HFFc6 (cell line): ENCODE measurements at places on chromosomes 11 and 22. TPM values are rescaled to one million over a fixed set of nuclear protein-coding genes. Genes with fewer than 3 reads are reported as not detected.

The LUZP2 gene
- not detected in 2 replicates for total RNA-seq

- H3K4me3 ChIP-seq = peak overlapping the region; percentile 41
- peaks cover 29% of the 10 kb centered on the region for H3K27me3 ChIP-seq
- peak; percentile 55 for DNase-seq
- H3K4me1 ChIP-seq = peaks cover 22% of the 10 kb centered on the region
Measured at GRCh38 chr22:45064313-45065278, 54.8 kb upstream of the PHF21B start.

The MUC6 gene
- not detected in 2 replicates for total RNA-seq

The ANKK1 gene
- not detected in 3 replicates for total RNA-seq

- peaks cover 15% of the 10 kb centered on the region for H3K4me1 ChIP-seq
- peaks cover 11% of the 10 kb centered on the region for H3K27me3 ChIP-seq
- no peaks in the 10 kb centered on the region for H3K36me3 ChIP-seq
- peak overlapping the region; percentile 95 for H3K27ac ChIP-seq
- H3K4me3 ChIP-seq = peak overlapping the region; percentile 99
Measured at GRCh38 chr11:76236092-76236999, 30.0 kb upstream of the WNT11 start.

GRCh38 chr11:67356864-67357561 is 3.7 kb upstream of the POLD4 start:
- H3K27ac ChIP-seq = peak overlapping the region; percentile 84
- H3K27me3 ChIP-seq = peaks cover 5% of the 10 kb centered on the region
- H3K4me1 ChIP-seq = peaks cover 54% of the 10 kb centered on the region
- H3K4me3 ChIP-seq = peak overlapping the region; percentile 5; the same call in 1 of the 2 replicates

The ACCS gene
- total RNA-seq = 5.0 to 5.2 TPM (median 5.2 TPM) in 3 replicates

- no peaks in the 10 kb centered on the region; the same call in 1 of the 2 replicates for H3K27me3 ChIP-seq
- peak overlapping the region; percentile 79 for H3K4me3 ChIP-seq
- peak; percentile 69 for DNase-seq
- H3K4me1 ChIP-seq = peaks cover 82% of the 10 kb centered on the region
- H3K27ac ChIP-seq = peak overlapping the region; percentile 91
Measured at GRCh38 chr11:64868904-64869570, 9.4 kb downstream of the EHD1 start.

DNA sequence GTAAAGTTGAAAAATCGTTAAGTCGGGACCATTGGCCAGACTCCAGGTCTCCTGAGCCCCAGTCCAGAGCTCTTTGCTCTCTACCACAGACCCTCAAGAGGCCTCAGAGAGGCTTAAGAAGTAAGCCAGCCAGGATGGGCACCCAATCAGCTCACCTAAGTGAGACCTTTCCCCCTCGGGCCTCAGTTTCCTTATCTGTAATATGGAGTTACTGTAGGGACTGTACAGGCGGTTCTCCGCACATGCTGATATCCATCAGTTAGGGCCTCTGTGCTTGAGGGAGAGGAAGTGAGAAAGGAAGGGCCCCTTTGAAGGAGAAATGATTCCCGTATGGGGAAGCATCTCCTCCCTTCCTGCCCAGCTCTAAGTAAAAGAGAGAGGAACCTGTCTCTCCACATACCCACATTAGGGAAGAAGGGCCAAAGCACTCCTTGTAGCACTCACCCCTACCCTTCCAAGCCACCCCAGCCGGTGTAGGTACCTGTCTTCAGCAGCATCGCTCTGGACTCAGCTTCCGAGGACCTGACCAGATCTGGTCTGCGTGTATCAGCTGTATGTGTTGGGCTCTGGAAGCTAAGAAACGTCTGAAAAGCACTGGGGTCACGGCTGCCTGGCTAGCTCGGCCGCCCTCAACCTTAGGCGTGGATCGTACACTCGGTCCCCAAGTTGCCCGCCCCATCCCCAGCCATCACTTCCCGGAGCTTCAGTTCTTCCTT is 653 bp downstream of the NAGA start:
- DNase-seq = no peak
- H3K27me3 ChIP-seq = peaks cover 2% of the 10 kb centered on the region
- peak overlapping the region; percentile 93 for H3K27ac ChIP-seq
- H3K4me3 ChIP-seq = peak overlapping the region; percentile 93
- peaks cover 32% of the 10 kb centered on the region for H3K4me1 ChIP-seq

DNA sequence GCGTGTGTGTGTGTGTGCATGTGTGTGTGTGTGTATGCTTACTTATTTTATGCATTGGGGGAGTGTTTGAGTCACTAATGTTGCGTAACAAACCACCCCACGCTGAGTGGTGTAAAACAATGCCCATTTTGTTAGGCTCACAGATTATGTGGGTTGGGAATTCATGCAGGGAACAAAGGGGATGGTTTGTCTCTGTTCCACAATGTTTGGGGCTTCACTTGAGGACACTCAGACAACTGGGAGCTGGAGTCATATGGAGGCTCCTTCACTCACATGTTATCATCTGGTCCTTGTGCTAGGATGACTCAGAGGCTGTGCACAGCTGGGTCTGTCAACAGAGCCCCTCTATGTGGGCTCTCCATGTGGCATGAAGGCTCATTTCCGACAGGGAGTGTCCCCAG is 51.3 kb upstream of the LARGE1 start:
- peaks cover 5% of the 10 kb centered on the region; the same call in 1 of the 2 replicates for H3K36me3 ChIP-seq
- no peaks in the 10 kb centered on the region; the same call in none of the 2 replicates for H3K27me3 ChIP-seq
- H3K27ac ChIP-seq = no peak overlapping the region
- no peak overlapping the region for H3K4me3 ChIP-seq
- H3K4me1 ChIP-seq = no peaks in the 10 kb centered on the region

GRCh38 chr11:65366340-65366773 is 11.8 kb downstream of the TIGD3 start:
- peaks cover 13% of the 10 kb centered on the region for H3K4me1 ChIP-seq
- H3K27ac ChIP-seq = no peak overlapping the region
- peaks cover 2% of the 10 kb centered on the region for H3K27me3 ChIP-seq
- peak; percentile 82 for DNase-seq
- H3K36me3 ChIP-seq = no peaks in the 10 kb centered on the region
- H3K4me3 ChIP-seq = no peak overlapping the region

The TMEM126B gene
- total RNA-seq = 44.8 to 56.4 TPM (median 45.4 TPM) in 3 replicates

DNA sequence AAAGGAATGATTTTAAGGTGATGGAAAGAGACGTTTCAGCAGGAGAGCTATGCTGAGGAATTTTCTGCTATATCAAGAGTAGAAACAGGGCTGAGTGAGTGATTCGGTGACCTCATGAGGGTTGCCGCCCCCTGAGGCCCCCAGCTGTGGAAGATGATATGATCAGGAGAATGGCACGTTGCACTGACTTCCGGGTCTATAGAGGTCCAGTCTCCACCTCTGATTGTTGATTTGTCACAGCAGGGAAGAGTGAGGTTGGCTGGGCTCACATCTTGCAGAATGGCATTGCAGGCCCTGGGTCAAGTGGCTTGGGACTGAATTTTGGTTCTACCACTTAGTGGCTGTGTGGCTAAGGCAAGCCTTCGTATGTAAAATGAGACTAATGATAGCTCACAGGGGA is 205.1 kb downstream of the SNX19 start:
- no peak for DNase-seq
- H3K36me3 ChIP-seq = peaks cover 6% of the 10 kb centered on the region
- H3K4me1 ChIP-seq = no peaks in the 10 kb centered on the region; the same call in 1 of the 2 replicates

GRCh38 chr11:2168286-2169004 is 3.2 kb downstream of the TH start:
- no peak overlapping the region for H3K4me3 ChIP-seq
- no peak overlapping the region for H3K27ac ChIP-seq
- peaks cover 8% of the 10 kb centered on the region for H3K27me3 ChIP-seq

DNA sequence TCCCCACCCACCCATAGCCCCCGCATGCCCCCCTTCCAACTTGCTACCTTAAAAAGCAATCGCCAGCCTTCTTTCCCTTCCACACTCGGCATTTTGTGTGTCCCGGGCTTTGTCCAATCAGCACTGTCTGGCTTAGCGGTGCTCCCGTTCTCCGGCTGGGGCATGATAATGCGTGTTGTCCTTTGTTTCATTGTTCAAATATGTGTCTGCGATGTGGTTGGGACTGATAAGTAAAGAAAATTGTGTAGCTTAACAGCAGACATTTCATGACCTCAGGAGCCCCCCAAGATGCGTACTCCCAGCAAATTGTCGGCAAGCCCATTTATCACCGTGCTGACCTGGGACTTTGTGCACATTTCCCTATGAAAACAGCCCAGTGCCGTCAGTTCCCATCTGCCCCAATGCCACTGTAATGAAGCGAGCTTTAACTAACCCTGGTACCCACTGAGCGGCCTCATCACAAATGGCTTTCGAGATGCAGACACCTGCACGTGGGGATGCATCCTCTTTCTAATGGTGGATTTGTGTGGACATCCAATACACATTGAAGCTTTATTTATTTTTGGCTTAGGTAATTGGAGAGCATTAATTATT is 167.0 kb upstream of the E2F8 start:
- H3K4me3 ChIP-seq = no peak overlapping the region
- no peaks in the 10 kb centered on the region for H3K4me1 ChIP-seq
- no peak for DNase-seq
- no peak overlapping the region for H3K27ac ChIP-seq
- peaks cover 52% of the 10 kb centered on the region for H3K27me3 ChIP-seq
- H3K36me3 ChIP-seq = no peaks in the 10 kb centered on the region

The APOA5 gene
- total RNA-seq = not detected in 3 replicates

- no peaks in the 10 kb centered on the region for H3K36me3 ChIP-seq
- H3K4me1 ChIP-seq = peaks cover 13% of the 10 kb centered on the region
- peaks cover 14% of the 10 kb centered on the region for H3K27me3 ChIP-seq
- no peak overlapping the region for H3K27ac ChIP-seq
- no peak for DNase-seq
Measured at GRCh38 chr11:109424901-109425300, 2.9 kb downstream of the C11orf87 start.

DNA sequence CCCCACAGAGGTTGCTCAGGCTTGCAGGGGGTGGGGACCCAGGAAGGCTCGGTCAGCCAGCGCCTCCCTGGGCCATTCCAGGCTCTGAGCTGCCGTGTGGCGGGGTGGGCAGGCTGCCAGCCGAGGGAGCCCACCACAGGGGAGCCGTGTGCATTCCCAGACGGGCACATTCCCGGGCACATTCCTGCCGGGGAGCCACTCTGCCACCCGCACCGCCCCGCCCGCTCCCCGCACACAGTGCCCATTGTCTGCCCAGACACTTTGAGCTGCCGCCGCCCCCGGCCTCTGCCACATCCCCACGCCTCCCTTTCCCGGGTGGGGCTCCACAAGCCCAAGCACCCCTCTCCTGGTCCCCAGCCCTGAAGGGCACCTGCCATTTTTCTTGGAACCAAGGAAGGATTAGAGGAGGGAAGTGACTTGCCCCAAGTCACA is 27.4 kb downstream of the RPL3 start:
- no peak for DNase-seq
- peak overlapping the region; percentile 76 for H3K27ac ChIP-seq
- H3K4me3 ChIP-seq = no peak overlapping the region
- peaks cover 21% of the 10 kb centered on the region for H3K4me1 ChIP-seq
- no peaks in the 10 kb centered on the region for H3K36me3 ChIP-seq

DNA sequence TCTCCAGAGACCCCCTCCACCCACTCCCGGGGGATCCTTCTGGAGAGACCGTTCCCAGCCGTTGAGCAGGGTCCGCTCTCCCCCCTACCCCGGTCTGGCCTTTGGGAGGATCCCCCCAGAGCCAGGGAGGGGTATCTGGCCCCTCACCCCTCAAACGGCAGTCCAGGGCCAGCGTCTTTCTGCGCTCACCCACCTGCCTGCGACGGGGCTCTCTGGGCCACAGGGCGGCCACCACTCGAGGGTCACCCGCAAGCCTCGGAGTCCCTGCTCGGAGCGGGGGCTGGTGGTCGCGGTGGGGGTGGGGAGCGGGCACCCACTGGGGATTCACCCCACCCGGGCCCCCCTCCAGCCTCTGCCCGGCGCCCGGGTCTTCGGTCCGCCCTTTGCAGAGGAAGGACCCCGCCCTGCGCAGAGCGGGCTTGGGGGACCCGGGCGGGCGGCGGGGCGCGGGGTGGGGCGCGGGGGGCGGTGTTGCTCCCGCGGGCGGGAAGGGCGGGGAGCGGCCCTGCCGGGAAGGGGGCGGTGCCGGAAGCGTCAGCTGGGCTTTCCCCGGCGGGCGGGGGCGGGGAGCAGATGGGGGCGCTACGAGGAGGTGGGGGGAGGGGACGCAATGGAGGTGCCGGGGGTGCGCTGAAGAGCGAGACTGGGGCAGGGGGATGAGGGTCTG is 16.6 kb downstream of the CRELD2 start:
- no peak overlapping the region for H3K4me3 ChIP-seq
- no peak overlapping the region for H3K27ac ChIP-seq
- peaks cover 3% of the 10 kb centered on the region; the same call in 1 of the 2 replicates for H3K27me3 ChIP-seq
- H3K4me1 ChIP-seq = peaks cover 7% of the 10 kb centered on the region
- DNase-seq = no peak

- no peak for DNase-seq
- H3K27me3 ChIP-seq = no peaks in the 10 kb centered on the region; the same call in 1 of the 2 replicates
- no peak overlapping the region for H3K4me3 ChIP-seq
- no peak overlapping the region for H3K27ac ChIP-seq
Measured at GRCh38 chr11:116164843-116165242, 607.9 kb downstream of the BUD13 start.

The KRTAP5-10 gene
- not detected in 3 replicates for total RNA-seq

The SLC22A6 gene
- total RNA-seq = not detected in 2 replicates

- H3K27ac ChIP-seq = no peak overlapping the region
- no peak overlapping the region for H3K4me3 ChIP-seq
- peaks cover 30% of the 10 kb centered on the region for H3K4me1 ChIP-seq
- no peak for DNase-seq
- peaks cover 31% of the 10 kb centered on the region for H3K36me3 ChIP-seq
Measured at GRCh38 chr11:14503023-14503422, 3.4 kb upstream of the COPB1 start.

- H3K4me1 ChIP-seq = no peaks in the 10 kb centered on the region
- H3K27me3 ChIP-seq = no peaks in the 10 kb centered on the region; the same call in 1 of the 2 replicates
- peaks cover 16% of the 10 kb centered on the region for H3K36me3 ChIP-seq
- no peak overlapping the region for H3K27ac ChIP-seq
- no peak for DNase-seq
Measured at GRCh38 chr22:48182031-48182430, 1419.6 kb downstream of the TBC1D22A start.

GRCh38 chr22:22076361-22076760 is 93.8 kb upstream of the TOP3B start:
- DNase-seq = no peak
- no peaks in the 10 kb centered on the region for H3K36me3 ChIP-seq
- H3K4me1 ChIP-seq = no peaks in the 10 kb centered on the region; the same call in 1 of the 2 replicates

GRCh38 chr11:133842730-133843129 is 2.6 kb downstream of the SPATA19 start:
- no peak overlapping the region for H3K27ac ChIP-seq
- H3K4me3 ChIP-seq = no peak overlapping the region
- H3K4me1 ChIP-seq = no peaks in the 10 kb centered on the region
- peaks cover 2% of the 10 kb centered on the region; the same call in 1 of the 2 replicates for H3K27me3 ChIP-seq

DNA sequence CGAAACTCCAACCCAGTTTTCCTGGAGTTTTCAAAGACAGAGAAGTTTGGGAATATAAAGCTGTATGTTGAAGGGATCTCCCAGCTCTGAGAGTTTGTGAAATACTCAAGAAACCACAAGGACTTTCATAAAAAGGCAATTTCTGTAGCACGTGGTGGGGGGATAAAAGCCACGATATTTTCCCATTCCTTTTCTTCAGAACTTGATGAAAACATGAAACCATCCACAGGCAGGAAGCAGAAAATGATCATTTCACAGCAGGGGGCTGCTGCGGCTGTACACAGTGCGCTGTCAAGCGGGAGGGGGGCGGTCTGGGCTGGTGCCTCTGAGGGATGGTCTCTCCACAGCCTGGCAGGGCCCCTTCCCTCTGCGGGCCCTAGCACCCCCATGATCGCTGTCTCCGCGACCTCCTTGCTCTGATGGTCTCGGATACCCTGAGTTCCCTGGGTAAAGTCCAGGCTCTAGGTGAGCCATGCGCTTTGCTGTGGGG is 423.2 kb downstream of the MN1 start:
- H3K27me3 ChIP-seq = peaks cover 44% of the 10 kb centered on the region
- no peak overlapping the region for H3K4me3 ChIP-seq
- no peak overlapping the region for H3K27ac ChIP-seq
- no peak for DNase-seq
- H3K4me1 ChIP-seq = no peaks in the 10 kb centered on the region
- H3K36me3 ChIP-seq = no peaks in the 10 kb centered on the region

The PDGFD gene
- 0.40 to 0.62 TPM (median 0.48 TPM) in 3 replicates for total RNA-seq

The VWCE gene
- total RNA-seq = 0.73 and 0.83 TPM in 2 replicates
